CMK (cell line): ENCODE measurements at places on chromosomes 5 and 9.

GRCh38 chr5:150750469-150750868 lies 8.3 kb downstream of the DCTN4 start:
- no peak for DNase-seq

DNA sequence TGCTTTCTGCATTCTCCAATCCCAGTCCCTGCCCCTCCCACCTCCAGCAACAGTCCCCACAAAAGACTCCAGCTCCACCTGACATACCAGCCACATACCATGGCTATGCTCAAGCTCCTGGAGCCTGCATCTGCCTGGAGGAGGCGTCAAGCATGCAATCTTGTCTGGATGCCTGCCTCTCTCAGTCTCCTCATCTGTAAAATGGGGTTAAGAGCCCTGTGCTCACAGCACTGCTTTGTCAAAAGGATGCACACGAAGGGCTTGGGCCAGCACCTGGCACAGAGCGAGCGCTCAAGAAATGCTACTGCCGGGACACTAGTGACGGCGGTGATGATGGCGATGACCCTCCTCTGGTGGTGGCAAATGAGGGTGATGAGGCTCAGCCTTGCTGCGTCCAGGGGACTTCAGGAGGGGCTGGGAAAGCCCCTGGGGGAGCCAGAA lies 202.9 kb upstream of the IER5L start:
- no peak for DNase-seq

DNA sequence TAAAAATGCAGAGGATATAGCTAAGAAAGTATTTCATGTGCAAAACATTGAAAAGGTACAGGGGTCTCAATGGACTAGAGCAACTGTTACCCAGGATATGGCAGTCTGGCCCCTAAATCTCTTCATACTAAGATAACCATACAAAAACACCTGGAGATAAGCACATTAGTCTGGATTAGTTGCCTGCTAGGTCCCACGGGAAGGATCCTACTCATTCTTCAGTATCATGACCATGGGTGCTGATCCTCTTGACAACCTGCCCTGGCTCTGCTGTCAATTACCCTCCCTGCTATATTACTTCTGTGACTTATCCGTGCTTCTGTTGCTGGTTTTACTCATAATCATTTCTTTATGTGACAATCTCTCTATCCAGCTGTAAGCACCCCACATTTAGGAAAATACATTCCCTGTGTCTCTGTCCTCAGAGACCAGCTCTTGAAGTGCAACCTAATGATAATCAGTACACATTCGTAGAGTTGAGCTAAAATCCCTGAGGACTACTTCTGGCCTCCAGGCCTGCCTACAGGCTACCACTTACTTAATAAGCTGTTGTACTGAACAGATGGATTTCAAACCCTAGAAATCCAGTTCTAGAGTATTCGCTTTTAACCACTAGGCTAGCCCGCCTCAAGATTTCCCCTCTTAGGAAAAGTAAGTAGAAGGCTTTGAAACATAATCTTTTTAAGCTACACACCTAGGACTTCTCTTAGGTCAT lies 190.5 kb upstream of the OR13F1 start:
- DNase-seq, result no peak

DNA sequence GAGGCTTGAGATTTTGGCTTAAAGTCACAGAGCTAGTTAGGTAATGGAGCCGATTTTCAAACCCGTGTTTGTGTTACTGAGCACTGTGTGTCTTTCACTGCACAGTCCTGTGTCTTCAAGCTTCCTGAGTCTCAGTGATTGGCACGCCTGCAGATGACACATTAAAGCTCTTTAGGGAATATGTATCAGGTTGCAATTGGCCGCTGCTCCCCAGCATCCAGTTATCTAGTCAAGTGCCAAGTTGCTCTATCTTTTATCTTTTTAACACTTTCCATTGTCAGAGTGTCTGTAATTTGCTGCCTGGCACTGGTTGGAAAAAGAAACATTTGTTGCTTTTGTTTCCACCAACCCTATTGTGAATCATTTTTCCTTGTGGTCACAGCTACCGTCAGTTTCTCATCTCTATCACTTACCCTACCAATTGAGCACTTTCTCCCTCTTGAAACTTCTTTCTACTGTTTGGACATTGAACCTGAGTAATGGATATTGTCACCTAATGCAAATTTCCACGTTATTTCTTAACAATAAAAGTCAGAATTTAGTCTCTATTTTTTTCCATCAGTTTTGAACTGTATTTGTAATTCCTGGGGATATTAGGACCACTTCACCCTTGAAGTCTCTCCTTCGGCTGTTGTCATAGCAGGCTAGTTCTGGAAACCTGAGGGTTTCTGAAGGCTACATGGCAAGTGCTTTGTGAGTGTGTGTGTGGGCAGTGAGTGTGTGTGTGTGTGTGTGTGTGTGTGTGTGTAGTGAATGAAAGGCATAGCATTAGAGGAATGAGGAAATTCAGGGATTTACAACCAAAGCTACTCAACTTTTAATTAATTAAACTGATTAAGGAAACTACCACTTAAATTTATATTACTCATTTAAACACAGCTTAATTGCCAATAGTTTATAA lies 274.3 kb downstream of the ISL1 start:
- no peak for DNase-seq

GRCh38 chr5:38883842-38884241 lies 38.0 kb downstream of the OSMR start:
- no peak for DNase-seq

- no peak for DNase-seq
Measured at GRCh38 chr5:139446956-139447779, 7.8 kb upstream of the DNAJC18 start.

DNA sequence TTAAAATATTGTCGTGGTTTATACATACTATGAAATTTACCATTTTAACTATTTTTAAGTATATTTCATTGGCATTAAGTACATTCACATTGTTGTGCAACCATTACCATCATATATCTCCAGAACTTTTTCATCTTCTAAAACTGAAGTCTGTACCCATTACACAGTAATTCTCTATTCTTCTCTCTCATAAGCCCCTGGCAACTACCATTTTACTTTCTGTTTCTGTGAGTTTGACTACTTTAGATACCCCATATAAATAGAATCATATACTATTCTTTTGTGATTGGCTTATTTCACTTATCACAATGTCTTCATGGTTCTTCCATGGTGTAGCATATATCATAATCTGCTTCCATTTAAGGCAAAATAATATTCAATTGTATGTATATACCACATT lies 30.3 kb downstream of the NDUFS4 start:
- DNase-seq, result no peak

DNA sequence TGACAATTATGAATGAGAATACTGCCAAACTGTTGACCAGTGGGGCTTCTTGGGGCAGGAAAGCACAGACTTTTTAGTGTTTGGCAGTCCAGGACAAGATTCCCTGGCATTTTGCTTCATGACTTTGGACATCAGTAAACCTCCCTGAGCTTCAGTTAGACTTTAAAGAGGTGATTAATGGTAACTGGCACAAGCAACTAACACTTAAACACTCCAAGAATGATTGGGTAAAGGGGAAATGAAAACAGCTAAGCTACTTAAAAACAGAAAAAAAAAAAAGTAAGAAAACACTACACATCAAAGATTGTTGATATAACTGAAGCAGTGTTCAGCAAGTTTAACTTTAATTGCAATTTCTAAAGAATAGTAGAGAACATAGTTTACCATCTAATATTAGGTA lies 13.4 kb downstream of the PAIP1 start:
- no peak for DNase-seq

GRCh38 chr9:5269249-5269715 lies 35.2 kb downstream of the RLN2 start:
- DNase-seq, result no peak

DNA sequence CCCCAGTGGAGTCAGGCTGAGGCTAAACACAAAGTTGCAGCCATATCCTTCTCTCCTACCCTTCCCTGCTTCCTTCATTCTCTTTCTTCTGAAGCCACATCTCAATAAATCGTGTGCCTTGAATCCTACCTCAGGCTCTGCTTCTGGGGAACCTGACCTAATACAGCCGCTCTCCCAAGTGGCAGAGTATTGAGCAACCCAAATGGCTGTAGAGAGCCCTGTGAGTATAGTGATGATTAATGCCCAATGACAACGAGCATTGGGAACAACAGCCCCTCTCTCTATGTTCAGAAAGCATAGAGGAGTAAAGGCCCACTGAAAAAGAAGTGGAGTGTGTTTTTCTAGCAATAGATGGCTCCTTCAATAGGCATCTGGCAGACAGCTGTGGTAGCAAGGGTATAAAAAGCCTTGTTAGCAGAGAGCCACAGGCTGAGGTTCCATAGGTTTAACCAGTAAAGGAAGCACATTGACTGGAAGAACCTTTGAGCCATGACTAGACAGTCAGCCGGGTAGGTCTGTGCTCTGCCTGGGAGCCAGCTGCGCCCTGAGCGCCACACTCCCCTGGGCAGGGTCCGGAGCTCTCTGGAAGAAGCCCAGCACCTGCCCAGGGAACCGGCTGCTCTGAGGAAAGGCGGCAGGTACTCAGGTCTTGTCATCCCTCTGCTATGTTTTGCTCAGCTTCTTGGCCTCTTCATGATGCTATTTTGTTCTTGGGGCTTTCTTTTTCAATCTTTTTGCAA lies 22.6 kb upstream of the HSPA9 start:
- no peak for DNase-seq

DNA sequence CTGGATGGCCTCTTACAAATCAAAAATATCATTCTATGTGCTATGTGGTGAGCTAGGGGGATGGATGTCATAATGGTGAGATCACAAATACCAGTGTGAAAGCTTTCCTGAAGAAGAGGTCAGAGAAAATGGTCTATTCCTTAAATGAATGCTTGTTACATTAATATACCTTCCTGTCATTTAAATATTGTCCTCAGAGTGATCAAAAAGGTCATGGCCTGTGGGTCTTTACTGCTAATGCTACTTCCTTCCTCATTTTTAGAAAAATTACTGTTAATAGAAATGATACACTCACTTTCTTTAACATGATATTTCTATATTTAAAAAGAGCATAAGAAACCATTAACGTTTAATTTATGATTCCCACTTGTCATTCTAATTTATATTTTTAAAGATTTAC lies 9.7 kb downstream of the OMD start:
- DNase-seq, result no peak

DNA sequence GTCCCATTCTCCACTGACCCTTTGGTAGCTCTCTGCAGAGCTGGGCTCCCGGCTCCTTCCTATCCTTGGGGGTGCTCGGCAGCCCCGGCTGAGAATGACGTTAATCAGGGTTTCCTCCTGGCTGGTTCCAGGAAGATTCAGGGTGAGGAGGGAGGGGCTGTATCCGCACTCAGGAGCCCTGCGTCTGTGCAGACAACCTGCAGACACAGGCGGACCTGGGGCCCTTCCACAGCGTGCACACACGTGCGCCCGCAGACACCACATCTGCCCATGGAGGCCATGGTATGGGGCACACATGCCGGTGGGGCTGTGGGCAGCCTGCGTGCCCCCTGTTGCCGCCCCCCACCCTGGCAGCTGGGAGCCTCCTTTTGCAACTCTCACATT lies 66.6 kb upstream of the RNU6ATAC start:
- DNase-seq, result no peak

DNA sequence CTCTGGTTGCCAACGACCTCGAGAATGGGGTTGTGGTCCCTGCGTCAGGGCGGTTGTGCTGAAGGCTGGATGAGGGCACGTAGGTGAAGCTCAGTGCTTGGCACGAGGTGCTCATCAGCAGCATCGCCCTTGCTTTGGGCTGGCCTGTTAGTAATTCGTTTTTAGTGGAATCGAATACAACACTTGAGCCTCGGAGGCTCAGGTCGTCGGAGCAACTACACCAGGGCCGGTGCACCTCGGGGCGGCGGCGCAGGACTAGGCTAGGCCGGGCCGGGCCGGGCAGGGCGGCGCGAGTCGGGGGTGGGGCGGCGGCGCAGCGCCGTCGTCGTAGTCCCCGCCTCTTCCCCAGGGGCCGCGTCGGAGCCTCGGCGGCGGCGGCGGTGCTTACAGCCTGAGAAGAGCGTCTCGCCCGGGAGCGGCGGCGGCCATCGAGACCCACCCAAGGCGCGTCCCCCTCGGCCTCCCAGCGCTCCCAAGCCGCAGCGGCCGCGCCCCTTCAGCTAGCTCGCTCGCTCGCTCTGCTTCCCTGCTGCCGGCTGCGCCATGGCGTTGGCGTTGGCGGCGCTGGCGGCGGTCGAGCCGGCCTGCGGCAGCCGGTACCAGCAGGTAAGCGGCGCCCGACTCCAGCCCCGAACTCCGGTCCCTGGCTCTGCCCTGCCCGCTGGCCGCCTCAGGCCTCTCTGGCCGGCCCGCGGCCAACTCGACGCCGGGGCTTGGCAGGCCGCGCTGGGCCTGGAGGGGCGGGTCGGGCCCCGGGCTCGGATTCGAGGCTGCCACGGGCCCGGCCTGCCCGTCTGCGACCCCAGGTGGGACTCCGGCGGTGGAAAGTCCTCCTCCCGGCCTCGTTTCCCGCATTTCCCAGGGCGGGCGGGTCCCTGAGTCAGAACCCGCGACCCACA lies at the start of gene NDFIP1:
Gene NDFIP1 (plus strand): TSS at position 348 of the 899 bp plus-strand sequence. CDS start 196 bp downstream, at position 544.
- peak; percentile 25 for DNase-seq
